HuH-7 (cell line): ENCODE measurements at places on chromosomes 3 and 15.

DNA sequence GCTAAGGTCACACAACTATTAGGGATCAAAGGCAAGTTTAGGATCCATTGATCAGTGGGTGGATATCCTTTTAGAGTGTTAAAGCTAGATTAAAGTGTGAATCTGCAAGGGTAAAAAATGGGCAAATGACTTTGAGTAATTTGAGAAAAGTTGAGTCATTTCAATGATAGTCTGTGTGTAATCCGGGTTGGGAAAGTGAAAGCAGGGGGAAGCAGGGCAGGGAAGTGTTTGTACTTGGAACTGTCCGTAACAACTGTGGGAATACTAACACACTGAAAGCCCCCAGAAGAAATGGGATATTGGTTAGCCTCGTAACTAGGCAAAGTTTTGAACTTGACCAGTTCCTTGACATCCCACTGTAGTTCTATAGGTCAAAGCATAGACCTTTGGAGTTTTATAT is 187.2 kb upstream of the SLITRK3 start:
- DNase-seq: no peak

- DNase-seq: no peak
Observed at GRCh38 chr15:73028031-73028430, 24.2 kb upstream of the NEO1 start.

DNA sequence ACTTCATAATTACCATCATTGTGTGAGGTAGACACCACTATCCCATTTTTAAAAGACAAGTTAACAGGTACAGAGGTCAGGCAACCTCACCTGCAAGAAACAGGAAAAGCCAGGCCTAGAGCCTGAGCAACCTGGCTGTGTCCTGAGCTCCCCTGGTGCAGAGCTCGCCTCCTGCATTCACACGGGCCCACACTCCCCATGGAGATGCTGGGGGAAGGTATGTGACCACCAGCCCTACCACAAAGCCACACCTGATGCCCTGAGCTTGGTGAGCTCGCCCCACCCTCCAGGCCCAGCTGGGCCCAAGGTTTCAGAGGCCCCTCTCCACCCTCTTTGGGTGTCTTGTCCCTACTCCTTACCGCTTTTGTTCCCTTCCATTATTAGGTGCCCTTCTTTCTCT is 1.2 kb upstream of the EFCAB12 start:
- DNase-seq: no peak

- DNase-seq: no peak
Observed at GRCh38 chr3:68759526-68760035, 172.8 kb downstream of the TAFA4 start.

DNA sequence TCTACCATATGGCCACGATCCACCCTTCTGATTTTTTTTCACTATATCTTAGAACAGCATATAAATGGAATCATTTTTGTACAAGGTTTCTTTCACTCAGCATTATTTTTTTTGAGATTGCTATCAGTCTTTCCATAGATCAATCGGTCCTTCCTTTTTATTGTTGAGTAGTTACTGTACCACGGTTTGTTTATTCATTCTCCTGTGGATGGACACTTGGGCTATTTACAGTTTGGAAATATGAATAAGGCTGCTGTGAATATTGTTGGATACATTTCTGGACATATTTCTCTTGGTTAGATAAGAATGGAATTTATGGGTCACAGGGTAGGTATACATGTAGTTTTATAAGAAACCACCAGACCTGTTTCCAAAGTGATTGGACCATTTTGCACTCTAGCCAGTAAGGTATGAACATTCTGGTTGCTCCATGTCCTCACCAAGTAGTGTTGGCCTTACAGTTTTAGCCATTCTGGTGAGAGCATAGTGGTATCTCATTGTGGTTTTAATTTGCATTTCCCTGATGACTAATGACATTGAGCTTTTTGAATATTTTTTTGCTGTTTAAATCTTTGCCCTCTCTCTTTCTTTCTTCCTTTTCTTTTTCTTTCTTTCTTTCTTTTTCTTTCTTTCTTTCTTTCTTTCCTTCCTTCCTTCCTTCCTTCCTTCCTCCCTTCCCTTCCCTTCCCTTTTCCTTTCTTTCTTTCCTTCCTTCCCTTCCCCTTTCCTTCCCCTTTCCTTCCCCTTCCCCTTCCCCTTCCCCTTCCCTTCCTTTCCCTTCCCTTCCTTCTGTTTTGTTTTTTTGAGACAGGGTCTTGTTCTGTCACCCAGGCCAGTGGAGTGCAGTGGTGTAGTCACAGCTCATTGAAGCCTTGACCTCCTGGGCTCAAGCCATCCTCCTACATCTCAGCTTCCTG is 49.2 kb downstream of the LRRK1 start:
- DNase-seq: no peak

DNA sequence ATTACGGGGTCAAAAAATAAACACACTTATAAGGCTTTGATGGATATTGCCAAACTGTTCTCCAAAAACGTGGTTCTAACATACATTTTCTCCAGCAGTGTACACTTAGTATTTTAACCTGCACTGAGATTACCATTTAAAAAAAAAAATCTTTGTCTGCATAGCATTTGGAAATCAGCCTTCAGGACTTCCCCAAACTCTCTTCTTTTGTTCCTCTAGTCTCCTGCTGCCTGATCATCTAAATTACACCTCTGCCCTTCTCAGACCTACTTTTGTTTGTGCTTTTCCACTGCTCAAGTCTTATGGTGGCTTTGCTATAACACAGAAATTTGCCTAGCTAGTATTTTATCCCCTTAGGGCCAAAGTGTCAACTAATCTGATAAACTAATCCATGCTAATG is 3.8 kb downstream of the NCEH1 start:
- no peak for DNase-seq

- DNase-seq: no peak
Observed at GRCh38 chr3:145760036-145760435, 400.9 kb downstream of the PLOD2 start.

GRCh38 chr15:54515664-54516582 is 537.7 kb downstream of the UNC13C start:
- DNase-seq: no peak

- DNase-seq: no peak
Observed at GRCh38 chr3:73547427-73548248, 77.1 kb downstream of the PDZRN3 start.

GRCh38 chr3:15933439-15934139 is 135.8 kb upstream of the ANKRD28 start:
- DNase-seq: no peak

DNA sequence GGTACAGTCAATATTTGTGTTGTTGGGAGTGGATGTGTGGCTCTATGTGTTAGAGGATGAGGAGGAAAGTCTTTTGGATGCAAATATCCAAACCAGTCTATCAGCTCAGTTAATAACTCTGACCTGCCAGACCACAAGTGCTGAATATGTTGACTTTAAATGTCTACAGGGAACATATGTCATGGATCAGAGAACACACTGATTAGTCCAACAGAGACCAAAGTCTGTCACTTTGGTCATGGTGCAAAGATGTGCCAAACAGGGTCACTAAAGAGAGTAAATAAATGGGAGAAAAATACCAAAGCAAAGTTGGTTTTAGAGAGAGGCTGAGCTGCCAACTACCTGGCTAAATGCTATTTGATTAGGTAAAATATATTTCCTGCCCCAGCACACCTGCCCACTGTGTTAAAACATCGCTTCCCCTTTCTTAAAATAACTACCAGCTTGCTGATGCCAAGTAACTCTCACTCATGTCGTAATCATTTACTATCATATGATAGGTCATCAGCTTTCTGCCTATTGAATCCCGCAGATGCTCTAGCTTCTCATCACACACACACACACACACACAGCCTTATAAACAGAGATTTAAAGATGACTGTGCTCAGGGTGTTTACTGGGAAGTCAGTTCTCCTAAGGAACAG is 173.3 kb downstream of the PDZRN3 start:
- no peak for DNase-seq

DNA sequence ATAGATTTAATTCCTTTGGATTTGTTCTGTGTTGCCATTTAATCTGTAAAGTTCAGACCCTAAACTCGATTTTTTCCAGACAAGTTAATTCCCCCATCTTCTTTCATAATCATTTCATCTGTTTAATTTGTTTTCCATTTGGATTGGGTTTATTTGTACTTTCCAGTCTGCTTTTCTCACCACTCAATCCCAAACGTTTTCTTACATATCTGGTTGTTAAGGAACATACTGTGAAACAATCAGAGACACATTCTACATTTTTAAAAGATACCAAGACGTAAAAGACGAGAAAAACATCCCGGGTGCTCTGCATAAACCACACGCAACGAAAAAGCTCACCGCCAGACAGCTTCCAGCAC is 13.0 kb upstream of the ONECUT1 start:
- DNase-seq: no peak

GRCh38 chr3:14019459-14019858 is 105.2 kb downstream of the CHCHD4 start:
- no peak for DNase-seq

DNA sequence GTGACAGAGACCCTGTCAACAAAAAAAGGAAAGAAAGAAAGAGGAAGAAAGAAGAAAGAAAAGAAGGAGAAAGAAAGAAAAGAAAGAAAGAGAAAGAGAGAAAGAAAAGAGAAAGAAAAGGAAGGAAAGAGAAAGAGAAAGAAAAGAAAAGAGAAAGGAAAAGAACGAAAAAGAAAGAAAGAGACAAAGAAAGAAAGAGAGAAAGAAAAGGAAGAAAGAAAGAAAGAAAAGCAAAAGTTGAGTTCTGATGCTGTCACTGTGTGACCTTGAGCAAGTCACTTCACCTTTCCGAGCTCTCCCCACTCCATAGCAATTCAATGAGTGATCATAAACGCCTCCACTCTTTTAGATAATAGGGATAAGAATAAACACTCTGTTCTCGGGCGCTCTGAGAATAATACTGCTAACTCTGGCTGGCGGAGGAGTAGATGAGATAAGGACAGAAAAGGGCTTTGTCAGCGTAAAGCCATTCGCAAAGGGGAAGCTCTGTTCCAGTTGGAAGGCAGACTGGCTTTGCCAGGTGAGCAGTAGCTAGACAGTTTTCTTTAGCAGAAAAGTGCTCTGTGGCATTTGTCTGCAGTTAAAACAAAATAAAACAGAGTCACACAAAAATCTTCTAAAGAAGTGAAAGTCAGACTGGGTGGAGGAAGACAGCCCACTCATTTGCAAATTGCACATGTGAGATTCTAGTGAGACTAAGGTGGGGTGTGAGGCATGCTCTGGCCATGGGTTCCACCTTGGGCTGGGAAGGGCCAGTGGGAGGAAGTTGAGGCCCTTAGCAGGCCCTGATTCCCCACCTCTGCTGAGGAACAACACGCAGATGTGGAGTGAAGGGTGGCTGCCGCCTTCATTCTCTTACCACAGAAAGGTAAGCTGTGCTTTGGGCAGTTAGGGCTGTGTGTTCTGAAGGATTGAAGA is 9.6 kb upstream of the FLNB start:
- DNase-seq: no peak

DNA sequence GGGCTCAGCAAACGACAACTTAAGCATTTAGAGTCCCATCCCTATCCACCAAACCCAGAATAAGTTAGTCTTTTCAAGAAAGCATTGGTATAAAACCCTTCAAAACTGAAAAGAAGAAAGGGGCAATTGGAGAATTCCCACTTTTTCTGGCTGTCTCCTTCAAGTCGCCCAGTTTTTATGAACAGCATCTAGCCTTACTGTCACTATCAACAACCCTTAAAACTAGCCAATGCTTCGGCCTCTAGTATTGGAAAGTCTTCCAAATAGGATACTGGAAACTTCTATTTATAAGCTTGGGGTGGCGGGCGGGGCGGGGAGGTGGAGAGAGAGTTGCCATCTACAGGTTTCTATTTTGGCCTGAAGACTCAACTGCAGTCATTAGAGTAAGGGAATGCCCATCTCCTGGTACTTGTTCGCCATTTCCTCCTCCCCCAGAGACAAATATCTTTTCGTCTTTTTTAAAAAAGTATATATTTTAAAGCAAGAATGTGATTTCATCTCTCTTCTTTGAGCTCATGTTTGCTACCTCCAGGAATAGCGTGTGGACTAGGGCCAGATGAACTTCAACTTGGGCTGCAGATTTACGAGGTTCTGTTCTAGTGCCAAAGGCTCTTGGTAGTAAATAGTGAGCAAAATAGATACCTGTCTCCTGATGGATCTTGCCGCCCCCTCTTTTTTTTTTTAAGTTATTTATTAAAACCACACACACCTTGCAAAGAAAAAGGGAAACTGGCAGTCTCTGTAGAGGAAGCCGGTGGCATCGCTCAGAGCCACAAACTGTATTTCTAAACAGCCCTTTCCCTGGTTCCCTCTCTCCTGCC is 2.7 kb downstream of the BCL6 start:
- no peak for DNase-seq

DNA sequence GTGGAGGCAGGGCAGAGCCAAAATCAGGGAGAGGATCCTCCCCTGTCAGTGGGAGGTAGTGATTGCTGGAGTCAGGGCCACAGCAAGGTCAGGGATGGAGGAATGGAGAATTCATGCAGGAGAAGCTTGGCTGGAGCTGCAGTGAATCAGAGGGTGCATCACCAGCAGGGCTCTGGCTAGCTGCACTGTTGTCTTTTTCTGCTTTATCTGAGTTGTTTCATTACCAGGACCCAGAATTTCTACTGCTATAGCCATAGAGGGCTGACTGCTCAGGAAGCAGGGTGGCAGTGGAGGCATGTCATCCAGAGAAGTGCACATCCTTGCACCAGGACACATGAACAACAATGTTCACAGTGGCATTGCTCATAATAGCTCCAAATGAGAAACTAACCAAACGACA is 113.5 kb upstream of the GALNT15 start:
- DNase-seq: no peak

- no peak for DNase-seq
Observed at GRCh38 chr3:14222457-14222856, 43.8 kb downstream of the LSM3 start.

DNA sequence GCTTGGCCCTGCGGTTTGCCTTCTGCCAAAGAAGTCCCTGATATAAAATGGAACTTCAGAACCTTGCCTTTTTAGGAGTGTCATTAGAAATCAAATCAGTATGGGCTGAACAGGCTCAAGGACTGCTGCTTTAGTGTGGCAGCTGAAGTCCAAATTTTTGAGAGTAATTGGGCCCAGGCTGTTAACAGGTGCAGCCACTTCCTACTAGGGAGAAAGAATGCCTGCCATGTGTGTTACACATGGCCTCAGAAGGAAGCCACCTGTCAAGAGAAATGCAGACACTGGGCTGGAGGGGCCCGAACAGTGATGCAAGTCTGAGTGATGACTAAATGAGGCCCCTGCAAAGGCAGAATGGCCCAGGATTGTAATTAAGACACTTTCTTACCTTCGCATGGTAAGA is 786.7 kb upstream of the CFAP20DC start:
- DNase-seq: no peak

DNA sequence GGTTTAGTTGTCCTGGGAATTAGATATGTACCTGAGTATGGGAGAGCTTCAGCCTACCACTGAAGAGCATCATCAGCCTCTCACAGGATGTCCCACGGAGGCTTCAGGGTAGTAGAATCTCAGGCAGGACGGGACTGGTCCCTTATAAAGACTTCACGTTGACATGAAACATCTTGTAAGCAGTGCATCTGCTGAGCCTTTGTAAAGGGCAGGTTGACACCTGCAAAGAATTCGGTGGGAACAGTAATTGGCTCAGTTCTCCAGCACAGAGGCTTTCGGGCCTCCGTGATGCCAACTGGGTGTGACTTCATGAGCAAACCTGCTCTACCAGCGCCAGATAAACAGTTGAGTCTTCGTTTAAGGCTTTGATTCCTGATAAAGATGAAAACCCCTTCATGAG is 26.9 kb upstream of the AVEN start:
- DNase-seq: no peak
